Stimulated activated naive B cell treated with anti-CD40 and anti-IgM and Interleukin-4, amounts not matched to agents 10 μg/mL and 1 μg/mL and 100 μg/mL, for 72 hours (primary cell): ENCODE measurements at places on chromosomes 3 and 15.

DNA sequence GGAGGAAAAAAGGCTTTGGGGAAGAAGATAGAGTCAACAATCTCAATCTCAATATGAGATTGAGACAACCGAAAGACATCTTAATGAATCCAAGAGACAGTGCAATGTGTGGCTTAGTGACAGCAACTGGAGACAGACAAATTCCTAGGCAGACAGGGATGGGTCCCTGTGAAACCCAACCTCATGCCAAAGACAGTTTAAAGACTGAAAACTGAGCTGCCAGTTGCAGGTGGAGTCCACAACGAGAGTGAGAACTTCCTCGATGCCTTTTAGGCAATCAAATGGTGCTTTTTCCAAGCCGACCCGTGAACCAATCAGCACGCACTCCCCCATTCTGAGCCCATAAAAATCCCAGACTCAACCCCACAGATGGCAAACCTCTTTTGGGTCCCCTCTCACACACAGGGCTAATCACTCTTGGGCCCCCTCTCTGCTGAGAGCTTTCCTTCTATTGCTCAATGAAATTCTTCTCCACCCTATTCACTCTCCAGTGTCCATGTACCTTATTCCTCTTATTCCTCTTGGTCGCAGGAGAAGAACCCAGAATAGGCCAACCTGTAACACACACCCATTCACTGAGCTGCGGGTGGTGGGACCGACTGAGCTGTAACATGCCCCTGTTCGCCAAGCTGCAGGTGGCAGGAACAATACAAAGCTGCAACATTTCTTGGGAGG lies 34.8 kb downstream of the ZMAT3 start:
- DNase-seq: no peak

GRCh38 chr3:100020876-100021644 lies 93.2 kb downstream of the FILIP1L start:
- no peak for DNase-seq

DNA sequence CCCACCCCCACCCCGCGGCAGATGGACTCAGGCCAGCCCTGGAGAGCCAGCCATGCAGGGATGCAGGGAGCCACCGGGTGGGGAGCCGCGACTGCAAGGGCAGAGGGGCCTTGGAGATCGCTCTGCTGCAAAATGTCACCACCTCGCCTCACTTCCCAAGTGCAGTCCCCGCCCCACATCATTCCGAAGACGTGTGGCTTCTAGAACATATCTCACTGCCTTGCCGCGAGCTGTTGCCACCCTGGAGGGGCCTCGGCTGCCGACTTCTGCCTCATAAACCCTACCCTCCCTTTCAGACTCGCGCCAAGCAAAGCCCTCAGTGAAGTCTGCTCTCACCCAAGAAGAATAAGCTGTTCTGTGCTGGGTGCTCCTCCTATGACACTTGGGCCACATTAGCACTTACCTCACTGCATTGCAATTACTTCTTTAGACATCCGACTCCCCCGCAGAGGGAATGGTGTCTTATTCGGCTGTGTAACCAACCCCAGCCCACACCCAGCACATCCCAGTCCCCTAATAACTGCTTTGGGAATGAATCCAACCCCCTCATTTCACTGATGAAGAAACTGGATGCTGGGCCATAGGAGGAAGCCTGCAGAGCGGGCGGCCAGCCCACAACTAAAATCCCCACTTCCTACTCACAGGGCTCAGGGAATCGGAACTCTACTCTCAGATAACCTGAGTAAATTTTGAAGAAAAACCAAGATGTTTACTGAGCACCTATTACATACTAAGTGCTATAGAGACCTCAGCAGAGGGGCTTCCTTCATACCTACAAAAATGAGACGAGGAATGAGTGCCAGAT lies 8.6 kb downstream of the TLE3 start:
- no peak for DNase-seq

DNA sequence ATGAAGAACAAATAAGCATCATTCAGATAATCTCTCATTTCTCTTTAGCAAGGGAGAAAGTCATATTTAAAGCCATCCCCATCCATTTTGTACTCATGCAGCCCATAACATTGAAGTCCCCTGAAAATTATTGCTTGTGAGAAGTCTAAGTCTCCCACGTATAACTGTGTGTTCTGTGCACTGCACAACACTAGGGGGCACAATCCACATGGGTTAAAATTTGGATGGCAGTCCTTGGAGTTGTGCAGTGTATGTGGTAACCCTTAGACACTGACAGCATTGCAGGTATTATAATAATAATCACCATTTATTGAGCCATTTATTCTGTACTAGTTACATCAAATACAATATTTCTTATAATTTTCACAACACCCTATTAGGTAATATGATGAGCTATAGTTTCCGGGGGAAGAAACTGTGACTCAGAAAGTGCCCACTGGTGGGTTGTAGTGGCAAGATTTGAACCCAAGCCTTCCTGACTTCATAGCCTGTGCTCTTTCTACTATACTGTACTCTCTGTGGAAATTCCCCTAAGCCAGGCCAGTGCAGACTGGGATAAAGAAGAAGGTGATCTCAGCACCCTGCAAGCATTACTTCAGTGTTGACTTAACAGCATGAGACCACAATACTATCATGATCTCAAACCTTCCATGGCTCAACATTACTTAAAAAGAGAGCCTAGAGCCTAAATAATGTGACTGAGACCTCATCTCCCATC lies 15.7 kb downstream of the KCNAB1 start:
- DNase-seq: no peak

DNA sequence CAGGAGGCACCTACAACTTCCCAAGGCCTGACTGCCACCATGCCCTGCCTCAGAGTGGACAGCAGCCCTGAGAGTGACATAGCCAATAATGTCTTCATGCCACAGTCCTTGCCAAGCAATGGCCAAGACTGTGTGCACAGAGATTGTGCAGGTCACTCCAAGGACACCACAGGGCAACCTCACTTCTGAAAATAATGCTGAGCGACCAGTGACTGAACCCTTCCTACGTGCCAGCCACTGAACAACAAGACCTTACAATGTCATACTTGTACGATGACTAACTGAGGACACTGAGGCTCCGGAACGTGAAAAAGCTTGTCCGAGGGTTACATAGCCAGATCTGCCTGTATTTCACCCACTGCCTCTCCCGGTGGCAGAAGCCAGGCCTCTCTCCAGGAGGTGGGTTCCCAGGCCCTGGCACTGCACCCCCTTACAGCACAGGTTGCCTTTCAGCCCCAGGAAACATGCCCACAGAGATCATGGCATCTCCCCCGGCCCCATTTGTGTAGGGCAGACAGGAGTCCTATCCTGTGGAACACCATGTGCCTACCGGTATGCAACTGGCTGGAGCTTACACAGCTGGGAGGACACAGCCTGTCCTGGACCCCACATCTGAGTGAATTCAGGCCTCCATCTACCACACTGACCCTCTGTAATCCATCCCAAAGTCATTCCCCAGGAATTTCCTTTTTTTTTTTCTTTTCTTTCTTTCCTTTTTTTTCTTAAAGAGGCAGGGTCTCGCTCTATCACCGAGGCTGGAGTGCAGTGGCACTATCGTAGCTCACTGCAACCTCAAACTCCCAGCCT lies 72.3 kb downstream of the SLC12A8 start:
- no peak for DNase-seq

DNA sequence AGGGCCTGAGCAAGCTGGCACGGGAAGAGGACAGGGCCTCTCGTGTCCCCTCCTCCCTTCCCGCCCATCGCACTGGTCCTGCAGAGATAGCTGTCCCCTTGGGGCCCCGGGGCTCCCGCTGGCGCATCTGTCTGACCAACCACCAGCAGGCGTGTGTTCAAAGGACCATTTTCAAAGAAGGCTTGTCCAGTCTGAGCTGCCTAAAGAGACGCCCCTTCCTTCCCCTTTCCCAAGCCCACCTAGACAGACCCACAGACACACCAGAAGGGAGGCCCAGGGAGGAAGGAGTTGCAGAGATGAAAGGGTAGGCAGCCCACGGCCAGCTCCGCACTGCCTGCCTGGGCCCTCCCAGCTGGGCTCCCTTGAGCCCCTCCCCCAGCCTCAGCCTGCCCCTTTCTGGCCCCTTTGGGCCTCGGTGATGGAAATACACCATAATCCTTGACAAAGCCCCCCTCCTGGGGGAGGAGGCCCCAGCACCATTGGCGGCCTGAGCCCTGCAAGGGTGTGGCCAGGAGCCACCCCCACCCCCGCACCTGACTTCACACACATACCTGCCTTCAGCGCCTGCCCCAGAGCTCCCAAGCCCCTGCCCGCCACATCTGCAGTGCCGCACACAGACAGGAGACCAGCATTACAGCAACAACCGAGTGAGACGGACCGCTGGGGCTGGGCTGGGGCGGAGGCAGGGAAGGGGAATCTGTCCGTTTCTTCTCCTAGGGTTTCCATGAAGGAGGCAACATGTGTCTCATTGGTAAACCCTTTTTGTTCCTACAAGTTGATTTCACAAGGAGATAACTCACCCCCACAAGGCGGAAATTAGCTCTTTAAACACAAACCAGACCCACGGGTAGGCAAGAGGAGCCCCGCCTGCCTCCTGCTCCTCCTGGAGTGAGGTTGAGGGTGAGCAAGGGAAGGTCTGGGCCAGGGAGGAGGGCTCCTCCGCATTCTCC lies at the start of gene STRA6:
Gene STRA6 (minus strand): TSS at position 336 of the 950 bp plus-strand sequence. CDS start 520 bp downstream, outside the sequence.
- DNase-seq: no peak

DNA sequence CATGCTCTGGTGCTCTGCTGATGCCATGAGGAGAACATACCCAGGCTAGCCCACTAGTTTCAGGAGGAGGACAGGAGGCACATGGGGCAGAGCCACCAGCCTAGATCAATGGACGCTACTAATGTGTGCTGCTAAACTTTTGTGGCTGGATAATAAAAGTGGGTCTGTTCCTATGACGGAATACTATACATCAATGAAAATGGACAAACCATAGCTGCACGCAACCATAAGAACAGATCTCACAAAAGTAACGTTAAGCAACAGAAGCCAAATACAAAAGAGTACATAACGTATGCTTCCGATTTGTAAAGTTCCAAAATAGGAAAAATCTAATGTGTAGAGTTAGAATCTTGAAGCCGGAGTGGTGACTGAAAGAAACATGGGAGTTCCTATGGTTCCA lies 11.5 kb downstream of the B4GALT4 start:
- no peak for DNase-seq

GRCh38 chr3:50245251-50245745 lies 9.3 kb downstream of the GNAI2 start:
- no peak for DNase-seq

DNA sequence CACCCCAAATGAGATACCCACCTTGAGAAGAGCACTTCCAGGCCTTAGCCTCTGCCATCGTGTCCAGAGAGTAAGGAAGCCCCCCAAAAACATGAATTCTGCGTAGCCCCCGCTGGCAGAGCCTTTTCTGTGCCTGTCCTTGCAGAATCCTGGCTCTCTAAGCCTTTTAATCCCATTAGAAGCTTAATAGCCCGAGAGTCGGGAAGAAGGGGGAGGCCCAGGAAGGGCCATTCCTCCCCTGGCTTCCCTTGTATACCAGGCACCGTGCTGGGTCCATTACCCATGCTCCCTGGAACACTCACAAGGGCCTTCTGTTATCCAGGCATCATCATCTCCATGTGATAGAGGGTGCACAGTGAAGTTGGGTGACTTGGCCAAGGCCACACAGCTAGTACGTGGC lies 7.1 kb downstream of the SPTBN5 start:
- DNase-seq: no peak

- DNase-seq: no peak
Observed at GRCh38 chr15:66211670-66212562, 41.6 kb downstream of the MEGF11 start.

DNA sequence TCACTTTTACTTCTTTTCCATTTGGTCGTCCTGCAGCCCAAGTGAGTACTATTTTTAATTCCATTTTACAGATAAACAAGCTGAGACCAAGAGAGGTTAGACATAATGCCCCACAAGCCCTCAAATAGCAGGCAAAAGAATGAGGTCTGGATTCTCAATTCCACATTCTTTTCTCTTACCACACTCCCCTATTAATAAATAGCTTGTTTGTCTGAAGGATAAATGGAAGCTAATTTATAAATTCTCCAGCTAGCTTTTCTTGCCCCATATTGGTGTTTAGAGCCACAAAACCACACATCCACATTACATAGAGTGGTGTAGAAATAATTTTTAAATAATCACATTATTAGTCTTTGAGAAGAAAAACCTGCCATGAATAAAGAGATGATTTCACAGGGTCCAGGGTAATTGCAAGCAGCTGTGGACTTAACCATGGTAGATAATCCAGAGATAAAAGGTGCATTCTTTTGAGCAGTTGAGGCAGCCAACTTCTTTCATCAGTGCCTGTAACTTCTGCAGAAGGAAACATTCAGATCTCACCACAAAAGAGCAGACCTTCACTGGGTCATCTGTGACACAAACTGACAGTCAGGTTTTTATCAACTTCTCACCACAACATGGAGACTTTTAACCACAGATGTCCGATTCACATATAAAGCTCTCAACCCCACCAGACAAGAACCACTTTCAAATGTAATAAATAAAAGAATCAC lies 313.4 kb upstream of the STT3B start:
- DNase-seq: no peak

DNA sequence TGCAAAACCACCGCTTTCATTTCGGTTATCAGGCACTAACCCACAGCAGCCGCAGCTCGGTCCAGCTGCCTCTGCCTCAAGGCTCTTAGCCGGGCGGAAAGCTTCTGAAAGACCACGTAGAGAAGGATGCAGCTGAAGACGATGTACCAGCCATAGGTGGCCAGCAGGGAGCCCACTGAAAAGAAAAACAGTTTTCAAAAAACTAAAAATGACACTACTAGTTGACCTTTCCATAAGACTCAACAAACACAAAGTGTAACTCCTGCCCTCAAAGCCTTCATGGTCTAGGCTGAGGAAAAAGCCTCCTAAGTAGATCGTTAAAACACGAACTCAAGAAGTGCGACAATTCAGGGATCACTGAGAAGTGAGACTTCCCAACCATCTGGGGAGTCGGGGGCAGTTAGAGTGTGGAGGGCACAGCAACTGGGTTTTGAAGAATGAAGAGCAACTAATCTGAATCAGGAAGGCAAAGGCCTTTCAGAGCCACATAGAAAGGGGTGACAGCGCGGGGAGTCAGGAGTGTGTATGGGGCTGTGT lies 716 bp downstream of the SELENOS start:
- no peak for DNase-seq

GRCh38 chr3:15330031-15330596 lies 2.3 kb downstream of the SH3BP5 start:
- no peak for DNase-seq

- no peak for DNase-seq
Observed at GRCh38 chr3:73868688-73869315, 244.1 kb upstream of the PDZRN3 start.

GRCh38 chr3:52896613-52897012 lies 735 bp downstream of the STIMATE start:
- DNase-seq: no peak

DNA sequence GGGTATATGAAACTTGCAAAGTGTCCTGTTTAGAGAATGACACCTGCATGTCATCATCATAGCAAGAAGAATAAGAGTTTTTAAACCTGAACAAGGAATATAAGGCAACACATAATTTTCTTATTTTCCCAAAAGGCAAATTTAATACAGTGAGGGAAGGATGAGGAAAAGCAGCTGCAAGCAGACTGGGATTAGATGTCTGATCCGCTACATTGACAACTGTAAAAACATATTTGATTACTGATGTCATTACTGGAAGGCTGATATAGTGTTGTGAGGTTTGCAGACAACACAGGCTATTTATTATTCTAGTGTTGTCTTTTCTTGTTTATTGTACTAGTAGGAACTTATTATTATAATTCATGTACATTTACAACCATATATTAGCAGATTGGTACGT lies 528.7 kb downstream of the ZIC1 start:
- no peak for DNase-seq

GRCh38 chr3:177752831-177753230 lies 555.5 kb upstream of the TBL1XR1 start:
- no peak for DNase-seq

- DNase-seq: no peak
Observed at GRCh38 chr3:66994588-66994987, 3.5 kb upstream of the KBTBD8 start.
